Skin of body (tissue), 3 donors: ENCODE measurements at places on chromosomes 3 and 15.

DNA sequence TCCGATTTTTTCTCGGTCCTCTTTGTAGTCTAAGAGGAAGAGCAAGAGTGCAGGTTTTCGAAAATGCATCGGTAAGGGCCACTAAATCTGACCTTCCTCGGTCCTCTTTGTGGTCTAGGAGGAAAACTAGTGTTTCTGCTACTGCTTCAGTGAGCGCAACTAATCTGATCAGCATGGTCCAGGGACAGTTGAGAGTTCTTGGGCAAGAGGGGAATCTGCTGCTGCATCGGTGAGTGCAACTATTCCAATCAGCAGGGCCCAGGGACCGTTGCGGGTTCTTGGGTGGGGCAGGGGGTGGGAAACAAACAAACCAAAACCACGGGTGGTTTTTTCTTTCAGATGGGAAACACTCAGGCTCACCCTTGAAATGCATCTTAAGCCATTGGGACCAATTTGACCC, 10.5 kb upstream of the OSBPL11 start:
- DNase-seq: no peak

DNA sequence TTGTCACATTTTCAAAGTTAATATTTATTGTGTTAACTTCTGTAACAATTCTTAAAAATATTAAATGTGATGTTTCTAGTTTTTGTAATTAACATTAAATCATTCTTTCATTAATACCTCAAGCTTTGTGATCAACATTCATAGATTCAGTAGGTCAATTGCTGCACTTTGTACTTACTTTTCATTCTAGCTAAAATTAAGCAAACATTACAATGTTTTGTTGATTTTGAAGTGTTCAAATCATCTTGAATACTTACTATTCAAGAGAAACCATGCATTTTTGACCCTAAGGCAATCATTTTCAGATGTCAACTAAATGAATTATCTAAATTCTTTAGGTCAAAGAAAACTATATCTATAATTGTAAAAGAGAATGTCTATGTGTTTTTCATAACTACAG, 933.1 kb downstream of the NAALADL2 start:
- DNase-seq: no peak

- DNase-seq: no peak
Measured at GRCh38 chr3:165390166-165390565, 194.0 kb upstream of the SLITRK3 start.

GRCh38 chr15:63052077-63052841, 9.7 kb downstream of the TPM1 start:
- no peak for DNase-seq

DNA sequence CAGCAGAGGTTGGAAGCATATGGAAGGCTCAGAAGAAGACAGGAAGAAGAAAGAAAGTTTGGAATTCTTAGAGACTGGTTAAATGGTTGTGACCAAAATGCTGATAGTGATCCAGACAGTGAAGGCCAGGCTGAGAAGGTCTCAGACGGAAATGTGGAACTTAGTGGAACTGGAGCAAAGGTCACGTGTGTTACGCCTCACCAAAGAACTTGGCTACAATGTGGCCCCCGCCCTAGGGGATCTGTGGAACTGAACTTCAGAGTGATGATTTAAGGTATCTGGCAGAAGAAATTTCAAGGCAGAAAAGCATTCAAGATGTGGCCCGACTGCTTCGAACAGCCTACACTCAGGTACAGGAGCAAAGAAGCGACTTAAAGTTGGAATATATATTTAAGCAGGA, 83.1 kb downstream of the MYO5A start:
- DNase-seq: no peak

- DNase-seq: no peak
Measured at GRCh38 chr3:86563400-86563970, 427.5 kb downstream of the VGLL3 start.

DNA sequence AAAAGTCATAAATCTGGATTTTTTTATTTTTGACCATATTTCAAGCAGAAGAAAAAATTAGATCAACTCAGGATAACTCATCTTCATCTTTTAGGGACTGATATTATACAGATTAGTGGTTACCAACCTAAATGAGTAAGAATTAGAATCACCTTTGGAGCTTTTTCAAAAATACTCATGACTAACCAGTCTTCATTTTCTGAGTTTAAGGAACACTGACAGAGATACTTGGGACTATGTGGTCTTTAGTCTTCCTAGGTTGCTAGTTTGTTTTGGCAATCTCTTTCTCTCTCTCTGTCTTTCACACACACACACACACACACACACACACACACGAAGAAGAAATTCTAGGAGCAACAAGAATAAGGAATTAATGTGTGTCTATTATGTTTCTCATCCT, 50.1 kb downstream of the TMOD3 start:
- DNase-seq: no peak

GRCh38 chr3:147760941-147761340, 351.8 kb downstream of the ZIC1 start:
- DNase-seq: no peak

- DNase-seq: no peak
Measured at GRCh38 chr3:113018536-113019181, 27.9 kb downstream of the GTPBP8 start.

- DNase-seq: no peak
Measured at GRCh38 chr3:86930831-86931230, 60.1 kb downstream of the VGLL3 start.

- no peak for DNase-seq
Measured at GRCh38 chr3:53215816-53216215, 40.0 kb downstream of the TKT start.

GRCh38 chr3:75342425-75342824, 321.7 kb upstream of the FRG2C start:
- no peak for DNase-seq

GRCh38 chr15:94000606-94001005, 230.8 kb upstream of the MCTP2 start:
- DNase-seq: no peak

- DNase-seq: peak; percentile 95
Measured at GRCh38 chr3:72891053-72891855, 3.4 kb downstream of the GXYLT2 start.

GRCh38 chr3:125401402-125401801, 26.3 kb upstream of the ZNF148 start:
- no peak for DNase-seq

- no peak for DNase-seq
Measured at GRCh38 chr3:15286022-15286421, 46.4 kb downstream of the SH3BP5 start.
